Neural crest cell (in vitro differentiated cells): ENCODE measurements at places on chromosomes 1 and 21.

DNA sequence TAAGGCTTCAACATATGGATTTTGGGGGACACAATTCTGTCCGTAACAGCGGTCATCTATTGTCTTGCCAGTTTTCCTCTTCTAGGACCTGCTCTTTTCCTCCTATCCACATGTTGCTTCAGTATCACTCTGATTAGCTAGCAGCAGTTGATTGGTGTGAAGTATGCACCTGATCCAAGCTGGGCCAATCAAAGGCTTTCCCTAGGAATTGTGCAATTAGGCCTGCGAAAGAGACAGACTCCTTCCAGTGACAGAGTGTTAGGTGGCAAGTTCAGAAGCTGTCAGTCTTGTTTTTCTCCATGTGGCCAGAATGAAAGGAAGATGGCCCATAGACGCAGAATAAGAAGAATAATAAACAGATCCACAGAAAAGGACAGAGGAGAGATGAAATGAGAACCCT, 34.1 kb upstream of the IL12RB2 start:
- H3K27me3 ChIP-seq = no peaks in the 10 kb centered on the region
- DNase-seq = no peak
- no peak overlapping the region for H3K4me3 ChIP-seq
- peaks cover 5% of the 10 kb centered on the region for H3K4me1 ChIP-seq
- no peak overlapping the region for H3K27ac ChIP-seq
- peaks cover 14% of the 10 kb centered on the region for H3K36me3 ChIP-seq

GRCh38 chr1:72119491-72119890, 162.8 kb downstream of the NEGR1 start:
- H3K27ac ChIP-seq = no peak overlapping the region
- peaks cover 3% of the 10 kb centered on the region for H3K4me1 ChIP-seq
- H3K36me3 ChIP-seq = no peaks in the 10 kb centered on the region

DNA sequence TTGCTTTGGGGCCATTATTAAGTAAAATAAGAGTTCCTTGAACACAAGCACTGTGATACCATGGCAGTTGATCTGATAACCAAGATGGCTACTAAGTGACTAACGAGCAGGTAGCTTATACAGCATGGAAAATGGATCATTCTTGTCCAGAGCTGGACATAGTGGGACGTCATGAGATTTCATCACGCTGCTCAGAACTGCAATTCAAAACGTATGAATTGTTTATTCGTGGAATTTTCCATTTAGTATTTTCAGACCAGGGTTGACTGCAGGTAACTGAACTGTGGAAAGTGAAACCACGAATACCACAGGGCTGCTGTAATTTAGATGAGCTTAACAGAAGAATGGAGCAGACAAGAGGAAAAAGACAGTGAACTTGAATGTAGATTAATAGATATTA, 38.9 kb downstream of the CCDC18 start:
- H3K27me3 ChIP-seq = no peaks in the 10 kb centered on the region
- no peaks in the 10 kb centered on the region for H3K4me1 ChIP-seq
- peaks cover 27% of the 10 kb centered on the region for H3K36me3 ChIP-seq
- no peak overlapping the region for H3K27ac ChIP-seq

GRCh38 chr1:31400393-31400792, 12.6 kb upstream of the SERINC2 start:
- no peaks in the 10 kb centered on the region for H3K36me3 ChIP-seq
- DNase-seq = no peak
- H3K27ac ChIP-seq = no peak overlapping the region
- no peaks in the 10 kb centered on the region for H3K27me3 ChIP-seq
- peaks cover 13% of the 10 kb centered on the region for H3K4me1 ChIP-seq

DNA sequence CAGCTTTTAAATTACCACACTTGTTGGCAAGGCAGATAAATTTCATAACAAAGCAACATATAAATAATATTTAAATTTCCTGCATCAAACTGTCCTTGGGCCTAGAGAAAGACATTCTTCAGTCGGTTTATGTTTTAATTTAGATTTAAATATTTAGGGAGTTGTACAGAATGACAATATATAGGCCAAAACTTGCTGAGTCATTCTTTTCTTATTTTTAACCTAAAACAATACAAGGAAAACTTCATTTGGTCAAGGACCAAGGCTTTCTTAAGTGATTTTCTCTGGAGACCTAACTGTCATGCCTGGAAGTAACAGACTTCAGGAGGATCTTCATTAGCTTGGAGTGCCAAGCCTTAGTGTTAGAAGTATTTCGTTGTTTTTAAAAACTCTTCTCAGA, 5.6 kb downstream of the MAP10 start:
- H3K27me3 ChIP-seq = no peaks in the 10 kb centered on the region
- peaks cover 7% of the 10 kb centered on the region for H3K4me1 ChIP-seq
- no peak overlapping the region for H3K4me3 ChIP-seq

DNA sequence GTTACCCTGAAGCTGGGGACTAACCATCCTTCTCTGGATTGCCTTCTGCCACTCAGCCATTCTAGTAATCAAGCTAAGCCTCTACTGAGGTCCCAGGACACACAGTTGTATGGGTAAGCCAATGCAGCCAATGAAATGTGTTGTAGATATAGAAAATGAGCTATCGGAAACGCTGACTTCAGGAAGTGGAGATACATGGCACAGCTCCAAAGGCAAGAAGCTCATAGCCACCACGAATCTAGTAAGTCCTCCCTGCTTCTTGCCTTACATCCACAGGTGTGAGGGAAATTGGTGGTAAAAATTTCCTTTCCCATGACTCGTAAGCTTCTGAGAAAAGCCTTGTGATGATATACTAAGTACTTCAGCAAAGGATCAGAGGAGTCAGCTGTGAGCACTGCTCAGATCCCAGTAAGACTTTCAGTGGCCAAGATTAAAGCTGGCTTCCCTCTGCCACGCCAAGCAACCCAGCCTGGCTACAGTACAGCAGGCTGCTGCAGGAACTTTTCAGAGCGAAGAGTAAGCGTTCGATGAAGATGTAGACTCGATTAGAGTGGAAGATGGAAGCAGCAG, 117.7 kb downstream of the SIM2 start:
- H3K4me3 ChIP-seq = no peak overlapping the region
- no peaks in the 10 kb centered on the region for H3K27me3 ChIP-seq
- no peaks in the 10 kb centered on the region for H3K4me1 ChIP-seq
- no peak for DNase-seq
- H3K36me3 ChIP-seq = no peaks in the 10 kb centered on the region

DNA sequence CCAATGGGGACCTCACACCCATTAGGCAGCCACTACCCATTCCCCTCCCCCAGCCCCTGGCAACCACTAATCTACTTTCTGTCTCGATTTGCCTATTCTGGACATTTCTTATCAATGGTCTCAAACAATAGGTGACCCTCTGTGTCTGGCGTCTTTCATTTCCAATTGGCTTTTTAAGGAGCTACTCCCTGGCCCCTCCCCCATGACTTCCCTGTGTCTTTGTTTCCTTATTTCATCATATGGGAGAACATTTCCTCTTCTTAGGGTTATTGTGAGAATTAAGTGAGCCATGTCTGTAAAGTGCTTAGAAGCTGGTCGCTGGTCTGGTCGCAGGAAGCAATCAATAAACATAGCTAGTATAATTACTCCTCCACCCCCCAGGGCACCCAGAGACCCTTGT, 80.9 kb downstream of the SPSB1 start:
- peaks cover 2% of the 10 kb centered on the region for H3K27me3 ChIP-seq
- H3K36me3 ChIP-seq = no peaks in the 10 kb centered on the region
- H3K4me3 ChIP-seq = no peak overlapping the region

GRCh38 chr1:61539720-61540462, 185.1 kb downstream of the TM2D1 start:
- H3K4me1 ChIP-seq = no peaks in the 10 kb centered on the region
- DNase-seq = no peak
- H3K4me3 ChIP-seq = no peak overlapping the region
- H3K27ac ChIP-seq = no peak overlapping the region
- peaks cover 5% of the 10 kb centered on the region for H3K36me3 ChIP-seq

- no peaks in the 10 kb centered on the region for H3K27me3 ChIP-seq
- H3K4me3 ChIP-seq = no peak overlapping the region
- no peak overlapping the region for H3K27ac ChIP-seq
- H3K36me3 ChIP-seq = no peaks in the 10 kb centered on the region
- peaks cover 11% of the 10 kb centered on the region for H3K4me1 ChIP-seq
Observed at GRCh38 chr1:20149601-20150325, 10.6 kb downstream of the PLA2G2F start.

- H3K4me1 ChIP-seq = peaks cover 10% of the 10 kb centered on the region
- no peaks in the 10 kb centered on the region for H3K27me3 ChIP-seq
- H3K36me3 ChIP-seq = no peaks in the 10 kb centered on the region
- DNase-seq = no peak
Observed at GRCh38 chr1:180615493-180616290, 16.1 kb upstream of the XPR1 start.

- H3K4me3 ChIP-seq = no peak overlapping the region
- H3K27ac ChIP-seq = no peak overlapping the region
- no peak for DNase-seq
- H3K4me1 ChIP-seq = peaks cover 5% of the 10 kb centered on the region
Observed at GRCh38 chr21:42187976-42188653, 30.8 kb upstream of the ABCG1 start.

GRCh38 chr1:222061711-222062359, 319.9 kb upstream of the DUSP10 start:
- no peak for DNase-seq
- peaks cover 3% of the 10 kb centered on the region for H3K36me3 ChIP-seq
- H3K4me1 ChIP-seq = no peaks in the 10 kb centered on the region
- H3K27me3 ChIP-seq = no peaks in the 10 kb centered on the region

- no peaks in the 10 kb centered on the region for H3K36me3 ChIP-seq
- peaks cover 14% of the 10 kb centered on the region for H3K27me3 ChIP-seq
- no peak overlapping the region for H3K4me3 ChIP-seq
- DNase-seq = no peak
Observed at GRCh38 chr1:220431554-220432239, 96.2 kb upstream of the MARK1 start.

DNA sequence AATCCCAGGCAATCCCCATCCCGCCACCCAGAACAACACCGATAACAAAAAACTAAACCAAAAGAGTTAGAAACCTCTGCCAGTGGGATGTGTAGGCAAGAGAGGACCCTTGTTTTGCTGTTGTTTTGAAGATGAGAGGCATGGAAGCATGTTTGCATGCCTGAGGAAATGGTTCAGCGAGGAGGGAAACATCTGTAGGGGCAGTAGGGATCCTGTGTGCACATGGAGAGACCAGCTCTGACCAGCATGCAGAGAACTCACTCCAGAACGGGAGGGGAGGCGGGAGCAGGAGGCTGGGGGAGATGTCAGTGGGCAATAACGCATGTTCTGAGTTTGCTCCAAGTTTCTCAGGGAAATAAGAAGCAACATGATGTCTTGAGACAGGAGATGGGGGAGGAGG, 5.3 kb downstream of the CLDN14 start:
- DNase-seq = no peak
- no peaks in the 10 kb centered on the region for H3K36me3 ChIP-seq
- H3K27me3 ChIP-seq = no peaks in the 10 kb centered on the region
- no peak overlapping the region for H3K4me3 ChIP-seq
- no peak overlapping the region for H3K27ac ChIP-seq

DNA sequence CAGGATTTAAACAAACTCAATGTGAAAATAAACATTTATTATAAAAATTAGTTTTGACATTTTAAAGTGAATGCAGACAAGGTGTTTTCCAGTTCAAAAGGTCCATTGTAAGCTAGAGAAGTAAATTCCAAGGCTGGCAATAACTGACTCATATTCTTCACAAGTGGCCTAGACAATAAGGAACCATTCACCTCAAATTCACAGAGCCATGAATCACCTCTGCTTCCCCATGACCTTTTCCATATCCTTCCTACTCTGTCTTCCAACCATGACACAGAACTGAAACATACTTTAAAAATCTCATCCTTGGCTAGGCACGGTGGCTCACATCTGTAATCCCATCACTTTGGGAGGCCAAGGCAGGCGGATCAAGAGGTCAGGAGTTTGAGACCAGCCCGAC, 24.8 kb downstream of the F11R start:
- no peak overlapping the region for H3K4me3 ChIP-seq
- no peak overlapping the region for H3K27ac ChIP-seq
- no peaks in the 10 kb centered on the region for H3K4me1 ChIP-seq
- no peak for DNase-seq

DNA sequence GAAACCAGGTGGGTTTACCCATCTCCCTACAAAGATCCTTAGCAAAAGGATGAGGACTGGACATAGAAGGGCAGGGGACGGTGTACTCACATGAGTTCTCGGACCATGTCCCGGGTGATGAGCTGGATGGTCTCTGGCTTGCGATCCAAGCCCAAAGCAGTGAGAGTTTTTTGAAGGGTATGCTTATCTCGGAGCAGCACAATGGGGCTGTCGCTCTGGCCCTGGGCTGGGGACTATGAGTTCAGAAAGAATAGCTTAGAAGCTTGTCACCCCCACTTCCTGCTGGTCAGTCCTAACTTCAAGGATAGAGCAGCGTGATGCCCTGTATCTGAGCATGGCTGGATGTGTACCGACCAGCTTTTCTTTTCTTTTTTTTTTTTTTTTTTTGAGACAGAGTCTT, 9.6 kb downstream of the CFAP45 start:
- DNase-seq = no peak
- no peak overlapping the region for H3K4me3 ChIP-seq
- H3K4me1 ChIP-seq = peaks cover 9% of the 10 kb centered on the region

DNA sequence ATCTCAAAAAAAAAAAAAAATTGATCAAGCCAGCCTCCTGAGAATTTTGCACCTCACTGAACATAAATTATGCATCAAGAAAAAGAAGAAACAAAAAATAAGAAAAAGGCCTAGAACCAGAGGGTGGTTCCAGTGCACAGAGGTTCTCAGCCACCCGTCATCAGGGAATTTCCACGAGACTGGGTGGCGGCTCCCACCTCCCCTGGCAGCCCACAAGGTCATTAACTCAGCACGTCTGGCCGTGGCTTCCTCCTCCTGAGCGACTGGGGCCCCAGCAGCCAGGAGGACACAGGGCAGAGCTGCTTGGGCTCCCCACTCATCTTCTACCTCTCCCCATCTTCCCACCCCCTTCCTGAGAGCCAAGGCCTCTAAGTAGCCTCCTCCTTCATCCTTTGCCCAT, 15.7 kb upstream of the TMEM51 start:
- peaks cover 28% of the 10 kb centered on the region for H3K27me3 ChIP-seq
- H3K4me1 ChIP-seq = peaks cover 6% of the 10 kb centered on the region
- no peaks in the 10 kb centered on the region for H3K36me3 ChIP-seq
- H3K27ac ChIP-seq = no peak overlapping the region
- no peak overlapping the region for H3K4me3 ChIP-seq

DNA sequence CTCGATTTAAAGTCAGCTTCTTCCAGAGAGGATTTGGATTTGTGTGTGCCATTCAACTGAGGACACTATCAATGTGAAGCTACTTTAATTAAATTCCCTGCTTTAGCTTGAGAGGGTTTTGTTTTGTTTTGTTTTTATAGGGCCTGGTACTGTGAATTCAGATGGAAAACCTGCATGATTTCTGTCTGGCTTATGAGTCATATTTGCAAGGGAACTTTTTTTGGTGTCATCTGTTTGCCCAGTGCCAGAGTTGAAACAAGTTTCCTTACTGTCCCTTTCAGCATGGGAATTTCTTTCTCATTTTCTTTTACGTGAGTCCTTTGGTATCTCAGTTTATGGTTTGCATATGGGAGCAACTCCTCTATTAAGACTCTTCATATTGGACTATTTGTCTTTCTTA, 194.6 kb downstream of the GREM2 start:
- peaks cover 8% of the 10 kb centered on the region for H3K36me3 ChIP-seq
- no peaks in the 10 kb centered on the region for H3K27me3 ChIP-seq
- no peak overlapping the region for H3K4me3 ChIP-seq
- no peak for DNase-seq
- peaks cover 4% of the 10 kb centered on the region for H3K4me1 ChIP-seq
